ENCODE measurements at places on chromosomes 2 and 18.

- DNase-seq: no peak
Measured at GRCh38 chr18:12441475-12442034, 33.8 kb downstream of the PRELID3A start.

DNA sequence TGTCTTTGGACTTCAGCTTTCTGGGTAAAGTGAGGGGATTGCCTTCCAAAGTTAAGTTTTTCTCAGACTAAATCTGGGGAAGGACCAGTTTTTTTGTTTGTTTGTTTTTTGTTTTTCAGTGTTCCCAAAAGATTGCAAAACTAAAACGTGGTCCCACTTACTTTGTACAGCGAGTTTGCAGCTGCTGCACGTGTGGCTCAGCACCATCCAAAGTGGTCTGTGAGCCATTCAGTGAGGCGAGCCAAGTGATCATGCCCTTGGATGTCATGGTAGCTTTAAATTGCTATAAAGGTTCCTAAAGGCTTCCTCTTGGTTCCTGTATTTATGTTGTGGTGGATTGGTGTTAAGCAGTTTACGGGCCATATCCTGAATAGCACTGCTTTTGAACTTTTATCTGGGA, 23.0 kb downstream of the TET3 start:
- no peak for DNase-seq

- no peak for DNase-seq
Measured at GRCh38 chr2:189231719-189232323, 52.3 kb upstream of the COL5A2 start.

DNA sequence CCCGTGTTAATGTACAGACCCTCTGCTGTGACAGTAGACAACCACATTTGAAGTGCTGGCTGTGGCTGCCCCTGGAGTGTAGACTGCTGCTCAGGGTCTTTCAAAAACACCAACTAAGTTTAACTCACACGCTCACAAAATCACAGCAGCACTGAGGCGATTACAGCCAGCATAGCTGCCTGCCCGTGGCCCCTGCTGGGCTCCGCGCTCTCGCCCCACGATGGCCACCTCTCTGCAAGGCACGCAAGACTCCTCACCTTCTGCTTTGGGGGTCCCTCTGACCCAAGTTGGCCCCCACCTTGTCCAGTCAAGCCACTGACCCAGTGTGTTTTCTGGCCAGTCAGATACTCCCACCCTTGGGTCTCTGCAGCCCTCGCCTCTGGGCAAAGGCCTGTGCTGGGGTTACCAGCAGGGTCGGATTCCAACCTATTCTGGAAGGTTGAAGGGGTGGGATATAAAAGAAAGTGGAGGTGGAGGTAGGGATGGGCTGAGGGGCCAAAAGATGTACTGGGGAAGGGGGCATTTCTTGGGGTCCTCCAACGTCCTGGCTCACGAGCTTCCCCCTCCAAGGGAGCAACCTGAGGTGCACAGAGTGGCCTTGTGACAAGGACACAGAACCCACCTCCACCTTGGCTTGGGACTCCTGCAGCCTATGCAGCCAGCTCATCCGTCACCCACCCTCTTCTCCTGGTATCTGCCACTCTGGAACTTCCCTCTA, 2.9 kb upstream of the B3GNT7 start:
- no peak for DNase-seq

GRCh38 chr18:62693659-62694058, 21.7 kb upstream of the PHLPP1 start:
- DNase-seq: no peak

DNA sequence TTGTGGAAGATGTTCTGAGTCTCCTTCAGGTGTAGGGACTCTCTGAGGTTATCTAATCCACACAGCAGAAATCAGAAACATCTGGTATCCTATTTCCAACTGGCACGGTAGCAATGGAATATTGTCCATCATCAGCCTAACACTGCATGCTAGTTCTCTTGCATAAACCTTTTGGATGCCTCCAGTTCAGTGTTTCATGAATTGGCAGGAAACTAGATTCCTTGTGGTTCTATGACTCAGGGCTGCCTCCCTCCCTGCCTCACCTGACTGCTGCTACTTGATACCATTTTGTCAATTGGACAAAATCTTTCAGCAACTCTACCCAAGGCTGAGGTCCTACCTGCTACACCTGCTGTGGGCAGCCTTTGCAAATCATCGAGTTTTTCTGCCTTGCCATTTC, 130.9 kb downstream of the TPGS2 start:
- no peak for DNase-seq

DNA sequence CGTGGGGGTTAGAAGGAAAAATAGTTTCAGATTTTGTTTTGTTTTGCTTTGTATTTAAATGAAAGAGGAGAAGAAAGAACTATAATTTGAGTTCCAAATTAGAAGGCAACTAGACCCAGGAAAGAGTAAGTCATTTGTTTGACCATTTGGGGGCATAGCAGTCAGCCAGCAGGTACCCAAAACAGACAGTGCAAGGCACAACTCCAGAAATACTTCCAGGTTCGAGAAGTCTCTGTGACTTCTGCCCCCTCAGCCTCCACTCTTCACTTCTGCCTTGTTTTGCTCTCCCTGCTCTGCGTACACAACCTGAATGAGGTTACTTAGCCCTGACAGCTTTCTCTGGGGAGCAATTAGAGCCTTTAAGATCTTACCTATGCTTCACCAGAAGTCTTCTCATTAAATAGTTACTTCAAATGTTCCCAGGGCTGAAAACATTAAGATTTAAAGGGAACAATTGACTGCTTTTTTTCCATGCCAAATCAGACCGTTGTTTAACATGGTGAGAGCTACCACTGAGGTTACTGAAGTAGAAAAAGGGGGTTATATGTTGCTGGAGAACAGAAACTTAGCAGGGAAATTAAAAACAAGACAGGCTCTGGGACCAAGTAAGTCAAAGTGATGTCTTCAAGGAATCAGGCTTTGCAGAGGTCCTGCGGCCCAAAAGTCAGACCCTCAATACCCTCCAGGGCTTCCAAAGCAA, 216.9 kb downstream of the BCL11A start:
- no peak for DNase-seq

GRCh38 chr2:215835657-215836056, 177.7 kb downstream of the MREG start:
- DNase-seq: no peak

DNA sequence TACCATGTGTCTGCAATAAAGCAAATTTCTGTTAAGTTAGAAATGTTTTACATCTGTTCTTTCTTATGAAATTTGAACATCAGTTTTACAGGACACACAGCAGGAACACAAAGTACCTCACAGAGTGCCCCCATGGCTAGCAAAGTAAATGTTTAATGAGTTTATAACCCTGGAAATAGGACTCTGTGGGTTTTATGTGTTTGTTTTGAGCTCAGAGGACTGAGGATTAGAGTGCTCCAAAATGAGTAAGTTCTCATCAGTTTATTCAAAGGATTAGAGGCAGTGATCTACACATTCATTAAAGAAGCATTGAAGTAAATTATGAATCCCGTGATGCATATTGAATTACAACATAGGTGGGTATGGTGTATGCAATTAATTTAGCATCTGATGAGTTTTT, 281.8 kb downstream of the GULP1 start:
- DNase-seq: no peak

DNA sequence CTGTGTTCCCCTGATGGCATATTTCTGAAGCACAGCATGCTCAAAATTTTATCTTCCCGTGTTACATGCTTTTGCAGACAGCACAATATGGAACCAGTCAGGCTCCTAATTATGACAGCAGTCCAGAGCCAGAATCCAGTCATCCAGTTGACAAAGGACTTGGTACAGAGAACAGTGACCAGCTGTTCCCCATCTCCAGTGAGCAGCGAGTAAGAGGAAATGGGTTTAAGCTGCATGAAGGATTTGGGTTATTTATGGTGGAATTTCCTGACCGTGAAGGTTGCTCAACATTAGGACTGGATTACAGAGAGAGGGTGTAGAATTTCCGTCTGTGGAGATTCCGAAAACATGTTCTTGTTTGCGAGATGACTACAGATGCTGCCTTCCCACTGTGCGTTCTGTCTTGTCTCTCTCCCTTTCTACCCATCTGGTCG, 24.4 kb downstream of the SGPP2 start:
- DNase-seq: no peak

DNA sequence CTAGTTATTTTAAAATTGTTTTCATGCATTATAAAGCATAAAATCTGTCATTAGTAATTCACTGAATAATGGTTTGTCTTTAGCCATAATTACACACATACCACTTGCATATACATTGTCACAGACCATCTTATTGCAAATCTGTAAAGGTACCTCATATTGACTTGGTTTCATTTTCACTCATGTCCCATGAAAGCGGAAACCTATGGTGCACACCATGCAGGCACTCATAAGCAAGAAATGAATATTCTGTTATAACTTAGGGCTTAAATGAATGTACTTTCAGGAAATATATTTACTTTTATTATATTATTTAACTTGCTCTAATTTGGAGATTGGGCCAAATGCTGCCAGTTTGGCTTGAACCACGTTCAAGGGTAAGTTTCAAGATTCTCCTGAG, 29.2 kb upstream of the STK17B start:
- peak; percentile 25 for DNase-seq

DNA sequence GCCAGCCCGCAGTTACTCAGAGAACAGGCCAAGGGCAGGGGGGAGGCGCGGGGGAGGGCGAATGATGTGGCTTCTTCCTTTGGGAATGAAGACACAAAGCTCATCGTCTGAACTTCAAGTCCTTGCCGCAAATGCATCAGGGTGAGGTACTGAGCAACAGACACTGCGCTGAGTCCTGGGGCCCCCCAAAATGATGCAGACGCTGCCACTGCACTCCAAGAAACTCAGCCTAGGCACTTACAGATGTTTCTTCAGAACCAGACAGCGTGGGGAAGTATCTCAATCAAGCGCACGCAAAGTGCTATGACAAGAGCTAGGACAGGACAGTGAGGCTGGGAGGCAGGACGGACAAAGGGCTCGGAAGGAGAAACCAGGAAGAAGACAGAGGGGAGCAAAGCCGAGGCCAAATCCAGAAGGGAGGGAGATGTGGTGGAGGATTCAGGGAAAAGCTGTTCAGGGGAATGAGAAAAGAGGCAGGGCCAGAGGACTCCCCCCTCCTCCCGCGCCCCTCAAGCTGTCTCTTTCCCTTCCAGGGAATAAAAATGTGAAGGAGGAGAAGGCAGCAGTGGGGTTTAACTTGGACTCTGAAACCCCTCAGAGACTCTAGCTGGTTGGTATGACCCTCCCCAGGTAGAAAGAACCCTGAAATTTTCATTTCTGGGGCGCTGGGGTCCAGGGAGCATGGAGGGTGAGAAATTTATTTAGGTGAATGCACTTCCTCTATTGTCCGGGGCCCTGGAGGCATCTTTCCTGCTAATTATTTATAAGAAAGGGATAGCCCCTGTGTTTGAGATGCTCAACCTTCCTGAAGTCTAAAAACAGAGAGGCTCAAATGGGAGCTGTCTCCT, 34.9 kb downstream of the CIB4 start:
- no peak for DNase-seq

GRCh38 chr2:47346107-47346506, 56.8 kb upstream of the MSH2 start:
- no peak for DNase-seq

GRCh38 chr2:145775591-145775990, 1255.7 kb upstream of the ZEB2 start:
- no peak for DNase-seq

GRCh38 chr2:202141329-202141947, 68.4 kb downstream of the KIAA2012 start:
- no peak for DNase-seq

- DNase-seq: no peak
Measured at GRCh38 chr18:58438161-58438957, 190.5 kb downstream of the ALPK2 start.

DNA sequence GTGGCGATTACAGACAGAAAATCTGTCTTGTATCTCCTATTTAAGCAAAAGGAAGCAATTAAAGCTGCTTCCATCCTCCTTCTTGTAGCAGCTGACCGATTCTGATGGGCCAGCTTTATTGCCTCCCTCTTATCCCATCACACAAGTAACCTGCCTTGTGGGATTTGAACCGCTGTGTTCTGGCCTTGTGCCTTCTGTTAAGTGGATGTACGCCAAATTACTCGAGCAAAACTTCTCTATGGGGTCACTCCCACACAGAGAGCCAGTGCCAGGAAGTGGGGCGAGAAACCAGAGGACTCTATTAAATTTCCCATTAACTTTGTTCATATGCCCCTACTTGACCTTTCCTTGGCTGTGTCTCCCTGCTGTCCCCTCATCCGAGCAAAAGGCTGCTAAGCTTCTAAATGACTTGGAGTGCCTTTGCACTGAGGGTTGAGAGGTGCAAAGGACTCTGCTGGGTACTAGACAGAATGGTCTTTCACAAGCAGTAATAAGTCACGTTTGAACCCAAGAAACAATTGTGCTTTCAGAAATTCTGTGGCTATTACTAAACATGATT, 672.5 kb downstream of the MBD2 start:
- DNase-seq: no peak

GRCh38 chr2:28835781-28836180, 25.1 kb downstream of the SPDYA start:
- no peak for DNase-seq

- no peak for DNase-seq
Measured at GRCh38 chr18:48902023-48902855, 48.5 kb downstream of the SMAD7 start.

- peak; percentile 20 for DNase-seq
Measured at GRCh38 chr18:63322908-63323634, 3.5 kb upstream of the BCL2 start.
